Hematopoietic multipotent progenitor cell (in vitro differentiated cells): ENCODE measurements at places on chromosomes 5 and 9. TPM values are rescaled to one million over a fixed set of nuclear protein-coding genes. Genes with fewer than 3 reads are reported as not detected.
A peak's percentile ranks its signal among the peaks of the same experiment; 100 is the strongest.

- no peak for DNase-seq
These were observed 26.8 kb downstream of the TRIP13 start for GRCh38 chr5:919356-920000.

The CHSY3 gene
- 0.27 TPM for total RNA-seq

The FOXD4L5 gene
- under 0.01 TPM for total RNA-seq

- DNase-seq: no peak
These were observed 138.0 kb downstream of the SMARCA2 start for GRCh38 chr9:2152966-2153629.

DNA sequence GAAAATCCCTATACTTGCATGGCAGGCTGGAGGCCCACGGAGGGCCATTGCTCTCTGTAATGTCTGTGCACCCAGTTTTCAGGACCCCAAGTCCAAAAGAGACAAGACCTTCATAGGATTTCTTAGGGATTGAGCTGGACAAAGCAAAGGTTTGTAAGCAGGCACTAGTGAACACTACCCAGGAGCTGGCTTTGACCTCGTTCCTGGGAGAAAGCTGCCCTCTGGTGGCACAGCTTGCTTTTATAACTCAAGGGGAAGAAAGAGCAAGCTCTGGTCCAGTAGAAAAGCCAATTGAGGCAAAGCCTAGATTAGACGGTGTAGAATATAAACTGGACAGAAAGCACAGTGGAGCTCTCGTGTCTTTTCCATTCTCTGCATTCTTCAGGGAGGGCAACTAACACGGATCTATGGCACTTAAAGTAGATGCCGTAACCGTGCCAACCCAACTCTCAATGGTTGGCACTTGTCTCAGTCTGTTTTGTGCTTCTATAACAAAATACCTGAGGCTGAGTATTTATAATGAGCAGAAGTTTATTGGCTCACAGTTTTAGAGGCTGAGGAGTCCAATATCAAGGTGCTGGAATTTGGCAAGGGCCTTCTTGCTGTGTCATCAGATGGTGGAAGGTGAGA is 7.9 kb downstream of the GABRP start:
- DNase-seq: peak; percentile 52

The C5orf34 gene
- 1.6 TPM for total RNA-seq

- no peak for DNase-seq
These were observed 10.6 kb downstream of the DIPK1B start for GRCh38 chr9:136722969-136723356.

GRCh38 chr9:126114409-126114760 is 212.2 kb upstream of the MVB12B start:
- no peak for DNase-seq

DNA sequence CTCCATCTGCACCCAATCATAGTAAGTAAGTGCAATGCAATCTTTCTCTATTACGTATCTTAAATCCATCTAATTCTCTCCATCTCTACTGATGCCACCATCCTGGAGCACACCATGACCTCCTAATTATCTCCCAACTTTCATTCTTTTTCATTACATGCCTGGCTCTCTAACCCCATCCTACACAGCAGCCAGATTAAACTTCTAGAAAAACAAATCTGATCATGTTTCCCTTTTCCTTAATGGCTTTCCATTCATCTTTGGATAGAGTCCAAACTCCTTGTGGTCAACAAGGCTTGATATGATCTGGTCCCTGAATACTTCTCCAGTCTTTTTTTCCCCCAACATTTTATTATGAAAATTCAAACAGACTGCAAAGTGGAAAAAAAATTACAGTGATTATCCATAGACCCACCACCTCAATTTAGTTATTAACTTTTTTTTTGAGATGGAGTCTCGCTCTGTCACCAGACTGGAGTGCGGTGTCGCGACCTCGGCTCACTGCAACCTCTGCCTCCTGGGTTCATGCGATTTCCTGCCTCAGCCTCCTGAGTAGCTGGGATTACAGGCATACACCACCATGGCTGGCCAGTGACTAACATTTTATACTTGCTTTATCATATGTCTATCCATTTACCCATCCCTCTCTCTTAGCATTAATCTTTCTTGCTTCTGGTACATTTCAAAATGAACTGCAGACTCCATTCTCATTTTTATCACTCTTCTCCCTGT is 5.2 kb downstream of the PPP2R2B start:
- DNase-seq: no peak

DNA sequence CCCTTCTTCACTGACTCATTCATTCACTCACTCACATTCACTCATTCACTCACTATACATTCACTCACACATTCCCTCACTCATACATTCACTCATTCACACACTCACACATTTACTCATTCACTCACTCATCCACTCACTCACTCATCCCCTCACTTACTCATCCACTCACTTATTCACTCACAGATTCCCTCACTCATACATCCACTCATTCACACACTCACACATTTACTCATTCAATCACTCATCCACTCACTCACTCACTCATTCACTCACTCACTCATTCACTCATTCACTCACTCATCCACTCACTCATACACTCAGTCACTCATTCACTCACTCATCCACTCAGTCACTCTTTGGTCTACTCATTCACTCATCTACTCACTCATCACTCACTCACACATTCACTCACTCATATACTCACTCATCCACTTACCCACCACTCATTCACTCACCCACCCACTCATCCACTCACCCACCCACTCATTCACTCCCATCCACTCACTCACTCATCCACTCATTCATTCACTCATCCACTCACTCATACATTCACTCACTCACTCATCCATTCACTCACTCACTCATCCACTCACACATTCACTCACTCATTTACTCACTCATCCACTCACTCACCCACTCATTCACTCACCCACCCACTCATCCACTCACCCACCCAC is 27.2 kb downstream of the WNK2 start:
- no peak for DNase-seq

The CNTRL gene
- total RNA-seq: 30.7 TPM

- DNase-seq: no peak
These were observed 37.2 kb downstream of the GPBP1 start for GRCh38 chr5:57211039-57211438.

- DNase-seq: no peak
These were observed 11.8 kb downstream of the LMX1B start for GRCh38 chr9:126625329-126626126.

GRCh38 chr9:72187121-72187695 is 38.0 kb downstream of the GDA start:
- no peak for DNase-seq

The NPR3 gene
- total RNA-seq: 360 TPM

The KIAA0825 gene
- 2.2 TPM for total RNA-seq

The PCDHGB1 gene
- total RNA-seq: 0.27 TPM

- DNase-seq: no peak
These were observed 36.2 kb downstream of the TNFSF15 start for GRCh38 chr9:114769624-114770023.

DNA sequence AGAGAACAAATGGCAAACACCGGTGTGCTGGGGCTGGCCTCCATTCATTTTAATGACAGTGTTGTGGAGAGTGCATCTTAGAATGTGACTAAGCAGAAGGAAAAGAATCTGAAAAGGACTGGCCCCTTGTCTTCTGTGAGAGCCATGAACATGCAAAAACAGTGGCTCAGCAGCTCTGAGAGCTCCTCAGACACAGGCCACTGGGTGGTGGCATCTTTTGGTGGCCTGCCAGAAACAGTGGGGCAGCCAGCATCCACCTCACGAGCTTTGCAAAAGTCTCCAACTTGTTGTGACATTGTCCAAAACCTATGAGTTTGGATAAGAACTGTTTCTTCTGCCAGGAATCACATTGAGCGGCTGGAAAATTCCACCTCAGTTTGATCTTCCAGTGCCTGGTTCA is 233.4 kb downstream of the NR3C1 start:
- DNase-seq: no peak

GRCh38 chr5:158174026-158174425 is 315.1 kb upstream of the CLINT1 start:
- DNase-seq: no peak

DNA sequence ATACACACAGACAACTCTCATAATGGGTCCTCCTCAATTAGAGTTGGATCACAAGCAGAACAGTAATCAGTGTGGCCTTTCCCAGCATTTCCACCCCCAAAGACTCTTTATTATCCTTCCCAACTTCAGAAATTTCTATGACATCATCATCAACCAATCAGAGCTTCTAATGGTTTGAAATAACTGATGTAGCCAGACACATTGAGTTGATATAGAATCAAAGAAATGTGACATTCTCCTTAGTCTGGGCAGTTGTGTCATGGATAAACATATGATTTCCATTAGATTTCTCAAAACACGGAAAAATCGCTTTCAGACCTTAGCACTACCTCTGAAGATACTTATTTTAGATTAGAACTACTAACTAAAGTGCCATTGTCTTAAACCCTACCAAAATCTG is 75.7 kb upstream of the NFIB start:
- DNase-seq: no peak

- peak; percentile 81 for DNase-seq
These were observed 544 bp downstream of the NPM1 start for GRCh38 chr5:171387970-171388815.

The DMRT3 gene
- under 0.01 TPM for total RNA-seq

DNA sequence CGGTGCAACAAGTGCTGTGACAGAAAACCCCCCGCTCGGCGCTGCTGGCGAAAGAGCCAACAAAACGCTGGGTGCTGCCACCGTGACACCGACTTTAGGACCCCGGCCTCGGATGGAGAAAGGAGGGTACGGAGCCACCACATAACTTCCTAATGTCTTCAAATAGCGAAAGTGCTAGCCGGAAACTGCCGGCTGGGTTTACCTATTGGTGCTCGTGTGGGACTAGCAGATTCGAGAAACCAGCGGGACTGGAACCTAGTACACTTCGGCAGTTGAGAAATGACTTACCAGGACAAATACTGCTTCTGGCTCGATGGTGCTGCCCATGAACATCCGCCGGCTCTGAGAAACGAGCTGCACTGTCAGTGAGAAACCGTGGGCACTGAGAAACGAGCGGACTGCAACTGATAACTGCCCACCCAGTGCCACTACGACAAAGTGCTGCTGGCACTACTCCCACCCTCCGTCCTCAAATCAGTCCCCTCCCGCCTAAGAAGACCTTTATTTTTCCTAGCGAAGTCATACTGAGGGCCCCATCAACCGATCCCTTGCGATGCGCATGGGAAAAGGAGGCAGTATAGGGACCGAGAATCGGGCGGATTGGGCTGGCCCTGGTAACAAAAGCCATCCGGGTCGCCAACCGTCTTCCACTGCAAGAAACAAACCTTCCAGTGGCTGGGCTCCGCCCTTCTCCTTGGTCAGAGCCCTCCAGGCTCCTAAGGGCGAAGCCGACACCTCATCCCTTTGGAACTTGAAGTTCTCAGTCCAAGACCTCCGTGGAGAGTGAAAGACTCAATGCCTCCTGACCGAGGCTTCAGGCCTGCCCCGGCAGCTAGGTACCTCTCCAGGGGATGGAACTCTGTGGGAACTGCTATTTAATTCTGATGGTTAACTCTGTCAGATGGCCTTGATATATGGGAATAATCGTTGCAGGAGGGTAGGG is 27.0 kb upstream of the ANXA2R start:
- peak; percentile 86 for DNase-seq

DNA sequence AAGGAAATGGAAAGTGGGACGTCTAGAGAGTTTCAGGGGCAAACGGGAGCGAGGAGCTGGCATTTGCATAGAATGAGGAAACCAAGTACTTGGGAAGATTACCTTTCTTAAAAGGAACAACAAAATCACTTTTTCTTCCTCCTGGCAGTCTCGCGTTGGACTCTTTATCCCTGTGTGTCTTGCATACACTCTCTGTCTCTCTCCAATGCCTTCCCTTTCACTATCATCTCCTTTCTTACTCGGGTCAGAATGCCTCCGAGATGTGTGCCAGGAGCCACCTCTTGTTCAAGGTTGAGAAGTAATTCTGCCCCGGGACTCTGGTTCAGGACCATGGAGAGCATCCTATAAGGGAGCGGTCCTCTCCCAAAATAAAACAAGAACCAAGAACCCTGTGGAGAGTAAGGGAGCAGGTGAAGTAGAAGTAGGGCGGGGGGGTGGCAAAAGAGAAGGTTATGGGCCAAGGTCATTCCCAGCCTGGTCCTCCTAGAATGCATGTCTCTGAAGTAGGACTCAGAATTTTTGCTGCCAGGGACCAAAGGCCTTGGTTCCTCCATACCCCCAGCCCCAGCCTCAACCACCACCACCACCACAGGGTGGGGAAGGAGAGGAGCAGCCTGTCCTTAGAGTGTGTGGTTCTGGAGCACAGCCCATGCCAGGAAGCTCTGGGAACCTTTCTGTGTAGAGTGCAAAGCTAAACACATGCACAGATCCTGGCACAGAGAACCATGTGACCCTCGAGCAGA is 72.1 kb upstream of the ARAP3 start:
- no peak for DNase-seq

- DNase-seq: no peak
These were observed 66.6 kb upstream of the ECM2 start for GRCh38 chr9:92602413-92602812.

The ZNF367 gene
- 3.8 TPM for total RNA-seq

DNA sequence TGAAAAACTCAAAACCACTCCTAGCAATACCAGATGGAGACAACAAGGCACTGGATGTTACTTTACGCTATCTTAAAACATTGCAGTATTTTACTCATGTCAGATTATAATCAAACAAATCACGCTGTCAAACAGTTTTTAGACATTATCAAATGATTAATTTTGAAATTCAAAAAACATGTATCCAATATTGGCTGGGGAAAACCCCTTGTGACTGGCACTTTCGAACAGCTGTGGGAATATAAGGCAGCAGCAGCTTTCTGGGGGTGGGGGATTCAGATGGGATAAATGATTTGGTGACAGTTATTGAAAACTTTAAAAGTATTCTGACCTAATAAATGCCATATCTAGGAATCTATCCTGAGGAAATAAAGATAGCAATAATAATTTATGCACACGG is 28.7 kb downstream of the ELL2 start:
- DNase-seq: no peak

DNA sequence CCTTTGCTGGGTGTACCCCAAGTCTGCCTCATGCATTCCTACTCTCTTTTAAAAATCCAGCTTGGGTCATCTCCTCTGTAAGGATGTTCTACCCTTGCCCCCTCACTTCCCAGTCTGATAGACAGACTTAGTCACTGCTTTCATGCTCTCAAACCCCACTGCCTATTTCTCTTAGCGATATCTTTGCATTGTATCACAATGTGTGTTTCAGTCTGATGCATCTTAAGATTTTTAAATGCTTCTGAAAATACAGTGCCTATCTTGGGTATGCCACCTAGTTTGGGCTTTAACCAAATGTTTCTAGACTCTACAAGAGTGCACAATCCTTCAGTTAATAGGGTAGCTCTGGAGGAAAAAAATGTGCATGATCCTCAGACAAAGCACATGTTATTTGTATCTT is 97.8 kb downstream of the SNX18 start:
- DNase-seq: no peak

The GRIN1 gene
- total RNA-seq: under 0.01 TPM

- no peak for DNase-seq
These were observed 256.5 kb downstream of the NSG2 start for GRCh38 chr5:174301848-174302625.

DNA sequence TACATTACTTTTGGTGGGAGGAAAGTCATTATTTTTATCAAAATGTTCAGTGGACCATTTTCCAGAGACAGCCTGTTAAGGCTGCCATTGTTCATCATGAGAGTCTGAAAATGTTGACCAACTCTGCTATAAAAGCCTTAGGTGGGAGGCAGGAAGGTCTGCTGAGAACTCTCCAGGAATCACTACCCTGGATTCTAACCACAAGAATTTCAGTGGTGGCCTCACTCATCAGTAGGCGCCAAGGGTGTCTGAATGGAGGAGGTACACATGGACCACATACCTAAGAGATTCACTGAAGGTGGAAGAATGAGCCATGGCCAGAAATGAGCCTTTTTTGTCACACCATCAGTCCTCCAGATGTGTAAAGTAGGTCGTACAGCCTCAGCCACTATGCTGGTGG is 21.0 kb upstream of the TLX3 start:
- DNase-seq: no peak

GRCh38 chr9:94182532-94182931 is 76.6 kb upstream of the ZNF169 start:
- DNase-seq: no peak
